Stimulated activated CD4-positive, alpha-beta T cell treated with anti-CD3 and anti-CD28 coated beads, TNF-alpha, amount 100 ng/mL, for 1 hour (primary cell): ENCODE measurements at places on chromosomes 6 and 20.

GRCh38 chr20:39358052-39358451 lies 395.9 kb downstream of the DHX35 start:
- DNase-seq = no peak

DNA sequence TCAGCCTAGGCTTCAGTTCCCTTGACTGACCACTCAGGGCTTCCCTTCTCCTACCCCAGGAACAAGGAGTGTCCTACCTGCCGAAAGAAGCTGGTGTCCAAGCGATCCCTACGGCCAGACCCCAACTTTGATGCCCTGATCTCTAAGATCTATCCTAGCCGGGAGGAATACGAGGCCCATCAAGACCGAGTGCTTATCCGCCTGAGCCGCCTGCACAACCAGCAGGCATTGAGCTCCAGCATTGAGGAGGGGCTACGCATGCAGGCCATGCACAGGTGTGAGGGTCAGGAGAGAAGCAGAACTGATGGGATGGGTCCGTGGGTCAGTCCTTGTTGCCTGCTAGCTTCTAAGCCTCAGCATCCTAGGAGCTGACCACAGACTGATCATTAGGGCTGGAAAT lies 1.6 kb downstream of the RING1 start:
- DNase-seq = no peak

DNA sequence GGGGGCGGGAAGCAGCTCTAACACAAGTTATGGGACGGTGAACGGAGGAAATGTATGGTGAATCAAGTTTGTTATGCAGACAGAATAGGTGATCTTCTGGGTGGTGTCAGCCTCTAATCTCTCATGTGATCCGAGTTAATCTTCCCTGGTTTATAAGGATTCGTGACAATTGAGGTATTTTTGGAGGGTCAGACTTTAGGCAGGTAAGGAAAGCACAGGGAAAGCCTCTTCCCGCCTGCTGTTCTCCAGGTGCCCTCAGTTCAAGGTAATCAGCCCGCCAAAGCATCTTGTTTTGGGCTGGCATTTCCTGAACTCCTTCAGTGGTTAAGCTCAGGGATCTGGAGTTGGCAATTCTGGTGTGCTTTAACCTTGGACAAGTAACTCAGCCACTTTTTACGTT lies 1.2 kb downstream of the CSTF1 start:
- DNase-seq = no peak

DNA sequence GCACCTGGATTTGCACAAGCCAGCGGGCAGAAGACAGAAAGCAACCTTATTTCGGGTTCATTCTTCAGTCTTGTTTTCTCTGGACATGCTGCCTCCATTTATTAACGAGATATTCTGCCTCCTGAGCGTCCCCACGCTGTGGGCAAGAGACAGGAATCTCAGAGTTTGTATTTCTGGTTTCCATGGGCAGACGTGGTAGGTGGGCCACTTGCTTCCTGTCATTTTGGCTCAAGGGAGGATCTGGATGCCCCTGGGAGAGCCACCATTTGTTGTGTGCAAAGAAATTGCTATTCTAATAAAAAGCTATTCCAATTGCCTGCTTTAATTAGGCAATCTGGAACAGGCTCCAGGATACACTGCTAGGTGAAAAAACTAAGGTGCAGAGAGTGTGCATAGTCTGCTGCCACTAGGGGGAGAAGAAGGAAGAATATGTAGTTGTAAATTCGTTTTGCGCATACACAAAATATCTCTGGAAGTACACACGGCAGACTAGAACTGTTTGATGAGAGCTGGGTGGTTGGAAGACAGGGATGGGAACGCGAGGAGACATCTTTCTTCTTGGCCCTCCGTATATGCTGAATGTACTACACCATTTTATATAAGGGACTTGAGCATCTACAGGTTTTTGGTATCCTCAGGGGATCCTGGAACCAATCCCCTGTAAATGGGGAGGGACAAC lies 30.1 kb upstream of the SLC16A10 start:
- no peak for DNase-seq

DNA sequence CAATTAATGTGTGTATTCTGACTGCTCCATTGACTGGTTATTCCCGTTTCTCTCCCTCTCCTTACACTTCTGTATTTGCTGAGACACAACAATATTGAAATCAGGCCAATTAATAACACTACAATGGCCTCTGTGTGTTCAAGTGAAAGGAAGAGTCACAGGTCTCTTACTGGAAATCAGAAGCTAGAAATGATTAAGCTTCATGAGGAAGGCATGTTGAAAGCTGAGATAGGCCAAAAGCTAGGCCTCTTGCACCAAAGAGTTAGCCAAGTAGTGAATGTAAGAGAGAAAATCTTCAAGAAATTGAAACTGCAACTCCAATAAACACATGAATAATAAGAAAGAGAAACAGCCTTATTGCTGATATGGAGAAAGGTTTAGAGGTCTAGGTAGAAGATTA lies 489.5 kb upstream of the CITED2 start:
- no peak for DNase-seq
